ENCODE measurements at places on chromosomes 12 and 14.

DNA sequence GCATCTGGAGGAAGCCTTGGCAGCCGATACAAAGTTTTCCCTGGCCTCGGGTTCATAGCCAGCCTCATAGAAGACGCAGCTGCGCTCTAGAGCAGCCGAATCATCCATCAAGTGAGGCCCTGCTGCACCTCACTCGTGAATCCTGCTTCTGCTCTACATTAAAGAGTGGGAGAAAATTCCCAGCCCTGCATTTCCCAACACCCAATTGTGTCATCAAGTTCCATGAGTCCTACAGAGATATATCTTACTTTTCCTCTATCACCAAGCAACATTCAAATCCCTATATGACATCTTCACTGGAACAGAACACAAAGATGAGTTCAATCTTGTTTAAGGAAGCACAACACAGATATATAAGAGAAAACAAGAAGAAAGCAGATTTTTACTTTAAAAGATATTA is 139.3 kb downstream of the TTC7B start:
- no peak for DNase-seq

DNA sequence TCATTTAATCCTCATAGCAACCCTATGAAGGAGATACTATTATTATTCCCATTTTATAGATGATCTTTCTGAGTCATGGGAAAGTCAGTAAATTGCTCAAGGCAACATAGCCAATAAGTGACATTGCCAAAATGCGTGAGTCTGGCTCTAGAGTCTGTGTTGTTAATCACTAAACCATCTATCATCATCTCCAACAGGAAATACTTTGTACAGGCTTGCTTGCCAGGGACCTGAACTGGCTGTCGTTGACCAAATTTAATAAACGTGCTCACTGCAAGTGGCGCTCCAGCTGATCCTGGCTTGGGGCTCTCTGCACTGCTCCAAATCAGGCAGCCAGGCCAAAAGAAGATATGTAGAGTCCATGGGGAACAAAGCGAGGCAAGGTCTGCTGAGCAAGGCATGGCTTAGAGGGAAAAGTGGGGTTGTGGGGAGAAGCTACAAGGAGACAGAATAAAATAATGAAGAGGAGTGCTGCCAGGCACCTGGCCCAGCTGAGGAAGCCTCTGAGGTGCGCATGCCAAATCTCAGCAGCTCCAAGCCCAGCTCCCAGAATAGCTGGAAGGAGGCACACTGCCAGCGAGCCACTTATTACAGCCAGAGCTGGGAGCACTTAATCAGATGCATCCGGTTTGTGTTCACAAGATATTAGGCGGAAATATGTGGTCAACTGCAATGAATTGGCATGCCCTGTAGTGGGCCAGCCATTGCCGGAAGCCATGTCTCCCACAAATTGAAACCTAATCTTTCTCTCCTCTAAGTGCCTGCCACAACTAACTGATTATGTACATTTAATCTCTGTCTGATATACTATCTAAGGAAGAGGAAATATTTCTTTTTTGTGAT is 43.3 kb upstream of the PTPRO start:
- DNase-seq: peak; percentile 93

DNA sequence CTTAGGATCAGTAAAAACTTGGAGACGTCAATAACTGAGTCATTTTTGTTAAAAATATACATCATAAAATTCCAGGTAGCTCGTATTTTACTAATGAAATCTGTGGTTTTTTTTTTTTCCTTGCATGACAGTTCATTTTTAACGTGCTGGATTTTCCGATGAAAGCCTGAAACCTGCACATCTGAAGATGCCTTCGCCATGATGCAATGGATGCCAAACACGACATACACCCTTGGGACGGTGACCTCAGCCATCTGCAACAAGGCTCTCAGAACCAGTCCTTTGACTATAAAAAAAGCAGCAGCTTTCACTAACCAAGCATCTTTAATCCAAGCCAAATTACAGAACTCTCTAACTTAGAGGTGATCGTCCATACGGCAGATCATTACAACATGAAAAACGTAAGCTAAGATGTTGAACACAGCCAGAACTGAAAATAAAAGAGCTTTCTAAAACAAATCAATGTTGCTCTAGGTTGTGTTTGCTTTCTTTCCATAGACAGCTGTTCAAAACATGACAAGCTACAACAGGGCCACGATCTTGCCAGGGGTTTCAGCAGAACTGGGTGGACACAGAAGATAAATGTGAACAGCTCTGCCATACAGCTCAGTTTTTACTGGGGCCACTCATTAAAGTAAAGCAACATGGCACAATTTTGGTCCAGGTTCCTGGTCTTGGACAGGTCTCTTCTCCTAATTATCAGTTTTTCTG is 7.8 kb downstream of the NIN start:
- DNase-seq: no peak

DNA sequence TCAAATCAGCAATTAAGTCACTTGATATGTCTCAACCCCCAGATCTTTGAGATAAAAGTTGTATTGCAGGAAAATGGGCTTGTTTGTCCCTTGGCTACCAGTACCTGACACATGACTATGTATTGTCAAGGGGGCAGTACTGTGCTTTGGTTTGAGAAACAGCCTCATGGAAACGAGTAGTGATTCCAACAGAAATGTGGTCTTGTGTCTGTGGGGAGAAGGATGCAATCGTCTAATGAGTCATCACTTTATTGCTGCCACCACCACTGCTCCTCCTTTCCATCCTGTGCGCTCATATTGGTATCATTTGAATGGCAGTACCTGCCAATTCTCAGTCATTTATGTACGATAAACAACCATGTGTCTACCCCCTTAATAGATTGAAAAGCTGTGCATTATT is 72.8 kb upstream of the ARHGAP5 start:
- DNase-seq: no peak

DNA sequence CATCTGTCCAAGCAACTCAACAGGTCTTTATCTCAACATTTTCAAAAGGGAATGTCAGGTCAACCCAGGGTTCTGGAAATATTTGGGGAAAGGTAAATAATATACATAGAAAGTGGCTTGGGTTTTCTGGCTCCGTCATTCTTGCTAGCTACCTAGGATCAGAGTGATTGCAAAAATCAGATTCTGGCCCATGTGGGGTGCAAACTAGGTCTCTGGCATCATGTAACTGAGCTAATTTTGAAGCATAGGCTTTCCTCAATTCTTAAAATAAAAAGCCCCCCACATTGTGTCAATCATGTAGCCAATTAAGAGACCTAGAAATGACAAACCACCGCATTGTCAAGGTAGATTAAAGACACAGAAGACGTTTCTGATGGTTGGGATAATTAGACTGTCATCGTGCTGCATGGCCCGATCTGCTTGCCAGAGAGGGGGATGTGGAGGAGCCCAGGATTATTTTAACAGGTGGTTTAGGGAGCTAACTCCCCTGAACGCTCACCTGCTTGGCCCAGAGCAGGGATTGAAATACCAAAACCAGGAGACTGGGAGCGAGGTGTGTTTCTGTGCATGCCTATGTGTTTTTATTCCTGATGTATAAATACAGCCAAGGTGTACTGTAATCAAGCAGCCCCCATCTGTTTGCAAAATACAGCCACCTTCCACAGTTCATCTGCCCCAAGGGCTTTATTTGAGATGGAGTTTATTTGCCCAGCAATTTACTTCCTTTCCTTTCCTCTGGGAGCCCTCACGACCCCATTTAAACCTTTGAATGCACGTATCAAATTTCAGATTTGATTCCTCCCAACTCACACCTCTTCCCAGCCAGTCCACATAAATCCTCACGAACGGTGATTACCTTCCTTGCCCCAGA is 189.5 kb downstream of the TTC8 start:
- DNase-seq: no peak

DNA sequence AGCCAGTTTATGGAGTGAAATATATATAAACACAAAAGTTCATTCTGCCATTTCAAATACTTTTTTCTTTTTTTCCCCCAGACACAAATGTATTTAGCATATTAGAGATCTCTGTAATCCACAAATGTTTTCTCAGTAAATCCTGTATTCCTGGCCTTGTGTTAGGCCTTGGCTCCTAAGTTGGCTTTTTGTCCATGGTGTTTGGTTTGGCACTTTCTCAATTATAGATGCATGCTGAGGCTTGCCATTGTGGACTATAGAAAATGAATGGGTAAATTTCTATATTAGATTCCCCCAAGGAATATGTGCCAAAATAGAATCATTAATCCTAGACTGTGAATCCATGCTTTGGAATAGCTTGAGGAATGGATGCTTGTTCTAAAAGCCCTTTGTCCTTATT is 17.0 kb downstream of the RIC8B start:
- DNase-seq: no peak

- DNase-seq: no peak
Observed at GRCh38 chr14:101065246-101065645, 161.7 kb upstream of the RTL1 start.

Measured in vagina (tissue), 2 donors.